ENCODE measurements at places on chromosomes 16 and 17. TPM values are rescaled to one million over a fixed set of nuclear protein-coding genes. Genes with fewer than 3 reads are reported as not detected.

Gene HSBP1
- 219 TPM for total RNA-seq

Gene CDC6
- 140 TPM for total RNA-seq

GRCh38 chr17:841313-841712 is 59.2 kb downstream of the MRM3 start:
- no peak for DNase-seq

- DNase-seq = no peak
Observed at GRCh38 chr17:38740806-38741205, 7.3 kb downstream of the PCGF2 start.

GRCh38 chr17:79835470-79835899 is 3.8 kb downstream of the CBX4 start:
- DNase-seq = no peak

DNA sequence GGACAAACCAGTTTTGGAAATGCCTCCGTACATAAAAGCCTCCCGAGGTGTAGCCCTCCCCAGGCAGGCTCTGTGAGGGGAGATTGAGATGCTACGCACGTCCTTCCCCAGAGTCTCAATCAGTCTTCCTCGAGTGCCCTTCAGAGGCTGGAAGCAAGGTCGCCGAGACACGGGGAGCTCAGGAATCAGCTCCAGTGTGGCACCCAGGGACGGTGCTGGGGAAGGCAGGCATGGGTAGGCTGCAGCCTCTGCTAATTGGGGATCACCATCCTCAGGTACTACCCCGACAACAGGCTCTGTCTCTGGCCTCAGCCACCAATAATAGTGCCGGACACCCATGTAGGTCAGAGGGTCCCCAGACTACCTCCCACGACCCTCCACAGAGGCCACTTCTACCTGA is 28.1 kb upstream of the GSG1L start:
- DNase-seq = no peak

DNA sequence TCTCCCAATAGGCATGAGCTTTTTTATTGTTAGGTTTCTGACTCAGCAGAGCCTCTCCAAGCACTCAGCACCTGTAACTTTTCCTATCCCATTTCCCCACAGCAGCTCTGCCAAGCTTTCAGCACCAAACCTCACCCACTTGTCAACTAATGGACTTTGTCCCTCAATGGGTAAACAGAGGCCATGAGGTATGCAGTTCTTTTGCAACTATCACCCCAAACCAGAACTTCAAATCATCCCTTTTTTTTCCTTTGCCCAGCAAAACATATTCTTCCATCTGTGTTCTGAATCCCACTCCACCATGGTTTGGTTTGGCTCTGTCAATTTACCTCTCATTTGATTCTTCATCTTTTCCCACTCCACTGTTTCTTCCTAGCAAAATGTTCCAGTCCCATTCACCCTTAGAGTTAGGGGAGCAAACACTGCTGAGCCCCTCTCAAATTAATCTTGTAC is 58.1 kb downstream of the TOX3 start:
- DNase-seq = no peak

Data from H1 (cell line).